PC-3 (cell line): ENCODE measurements at places on chromosomes 13 and 19. TPM values are rescaled to one million over a fixed set of nuclear protein-coding genes. Genes with fewer than 3 reads are reported as not detected.

DNA sequence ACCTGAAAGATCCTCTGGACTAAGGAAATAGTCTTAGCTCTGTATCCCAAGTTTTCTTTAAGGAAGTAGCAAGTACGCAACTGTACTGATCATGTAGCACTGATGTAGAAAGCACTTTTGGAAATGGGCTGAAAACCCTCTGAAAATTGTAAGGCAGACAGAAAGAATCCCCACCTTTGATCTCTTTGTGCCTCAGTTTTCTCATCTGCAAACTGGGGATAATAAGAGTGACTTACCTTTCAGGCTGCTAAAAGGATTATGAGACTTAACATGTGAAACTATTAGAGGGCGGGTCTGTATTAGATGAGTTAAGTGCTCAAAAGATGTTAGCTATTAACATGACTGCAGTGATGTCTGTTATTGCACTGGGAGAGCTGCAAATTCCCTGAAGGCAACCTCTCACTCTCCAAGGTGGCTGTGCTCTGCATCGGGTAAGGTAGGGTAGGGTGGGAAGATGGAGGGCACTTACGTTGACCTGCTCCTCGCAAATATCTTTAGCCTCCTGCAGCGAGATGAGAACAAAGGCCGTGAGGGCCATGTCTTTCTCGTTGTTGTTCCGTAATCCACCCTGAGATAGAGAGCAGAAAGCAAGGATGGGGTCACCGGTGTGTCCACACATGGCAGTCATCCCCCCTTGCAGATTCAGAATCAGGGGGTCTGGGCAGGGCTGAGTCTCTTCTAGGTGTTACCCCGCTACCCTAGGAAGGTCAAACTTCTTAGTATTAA, 20.4 kb upstream of the TNFSF14 start:
- no peaks in the 10 kb centered on the region for H3K4me1 ChIP-seq
- no peaks in the 10 kb centered on the region for H3K27me3 ChIP-seq
- DNase-seq, result no peak
- no peaks in the 10 kb centered on the region for H3K36me3 ChIP-seq
- H3K27ac ChIP-seq, result no peak overlapping the region

ZNF701 gene
- total RNA-seq, result 13.2 and 14.6 TPM in 2 replicates

GRCh38 chr13:61760102-61760501, 344.5 kb upstream of the PCDH20 start:
- no peak for DNase-seq
- no peaks in the 10 kb centered on the region for H3K36me3 ChIP-seq
- no peaks in the 10 kb centered on the region for H3K27me3 ChIP-seq
- no peak overlapping the region for H3K27ac ChIP-seq

NACC1 gene
- total RNA-seq, result 266 and 337 TPM in 2 replicates

TEAD2 gene
- 56.2 and 72.2 TPM in 2 replicates for total RNA-seq

DNA sequence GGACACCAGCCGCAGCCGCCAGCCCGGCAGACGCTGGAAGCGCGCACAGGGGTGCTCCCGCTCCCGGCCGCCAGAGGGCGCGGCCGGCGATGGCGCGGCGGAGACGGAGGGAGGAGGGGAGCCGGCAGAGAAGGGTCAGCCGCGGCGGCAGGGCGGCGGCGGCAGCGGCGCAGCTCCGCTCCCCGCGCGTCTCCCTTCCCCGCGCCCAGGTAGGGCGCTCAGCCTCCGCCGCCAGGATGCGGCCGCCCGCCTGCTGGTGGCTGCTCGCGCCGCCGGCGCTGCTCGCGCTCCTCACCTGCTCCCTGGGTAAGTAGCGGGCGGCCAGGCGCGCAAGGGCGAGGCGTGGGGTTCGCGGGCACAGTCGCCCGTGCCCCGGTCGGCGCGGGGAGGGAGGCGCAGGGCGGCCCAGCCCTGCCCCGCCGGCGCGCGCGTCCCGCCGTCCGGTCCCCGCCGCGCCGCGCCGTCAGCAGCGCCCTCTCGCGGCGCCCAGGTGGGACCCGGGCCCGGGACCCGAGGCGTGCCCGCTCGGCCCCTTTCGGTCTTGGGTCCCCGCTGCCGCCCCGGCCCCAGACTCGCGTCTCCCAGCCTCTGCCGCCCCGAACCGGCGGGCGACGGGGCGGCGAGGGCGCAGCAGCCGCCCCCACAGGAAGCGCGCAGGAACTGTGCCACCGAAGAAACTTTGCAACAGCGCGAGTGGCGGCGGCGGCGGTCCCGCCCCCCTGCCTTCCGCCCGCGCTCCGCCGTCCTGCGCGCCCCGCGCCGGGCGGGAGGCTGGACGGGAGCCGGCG, at the start of gene B3GLCT:
TSS of gene B3GLCT (plus strand) at position 127 of the 788 bp plus-strand sequence. CDS start at position 237, 110 bp downstream.
- peaks cover 24% of the 10 kb centered on the region for H3K4me1 ChIP-seq
- H3K27me3 ChIP-seq, result no peaks in the 10 kb centered on the region
- H3K27ac ChIP-seq, result no peak within 1 kb of the TSS
- H3K36me3 ChIP-seq, result no peaks in the 10 kb centered on the region
- DNase-seq, result peak; percentile 87

- H3K4me1 ChIP-seq, result peaks cover 14% of the 10 kb centered on the region
- peak overlapping the region; percentile 74 for H3K4me3 ChIP-seq
- DNase-seq, result peak; percentile 59
- peak overlapping the region; percentile 91 for H3K27ac ChIP-seq
- H3K36me3 ChIP-seq, result no peaks in the 10 kb centered on the region
Measured at GRCh38 chr13:41017817-41018601, 1.1 kb downstream of the ELF1 start.

DNA sequence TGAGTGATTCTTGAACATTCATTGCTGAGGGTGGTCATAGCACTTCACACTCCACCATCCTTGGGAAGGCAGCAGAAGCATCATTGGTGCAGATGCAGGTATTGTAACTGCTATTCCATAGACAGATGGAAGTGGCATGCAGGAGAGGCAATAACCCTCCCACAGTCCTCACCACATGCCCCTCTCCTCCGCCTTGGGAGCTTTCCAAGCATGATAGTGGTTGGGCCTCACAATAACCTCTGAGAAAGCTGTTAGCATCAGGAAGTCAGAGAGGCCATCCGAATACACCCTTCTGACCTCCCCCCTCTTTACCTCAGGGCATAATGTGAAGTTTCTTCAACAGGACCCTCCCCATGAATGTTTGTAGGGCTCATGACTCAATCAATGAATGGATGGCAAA, 177.9 kb downstream of the KATNAL1 start:
- H3K27ac ChIP-seq, result no peak overlapping the region
- no peaks in the 10 kb centered on the region for H3K27me3 ChIP-seq
- H3K4me3 ChIP-seq, result no peak overlapping the region
- no peak for DNase-seq

DNA sequence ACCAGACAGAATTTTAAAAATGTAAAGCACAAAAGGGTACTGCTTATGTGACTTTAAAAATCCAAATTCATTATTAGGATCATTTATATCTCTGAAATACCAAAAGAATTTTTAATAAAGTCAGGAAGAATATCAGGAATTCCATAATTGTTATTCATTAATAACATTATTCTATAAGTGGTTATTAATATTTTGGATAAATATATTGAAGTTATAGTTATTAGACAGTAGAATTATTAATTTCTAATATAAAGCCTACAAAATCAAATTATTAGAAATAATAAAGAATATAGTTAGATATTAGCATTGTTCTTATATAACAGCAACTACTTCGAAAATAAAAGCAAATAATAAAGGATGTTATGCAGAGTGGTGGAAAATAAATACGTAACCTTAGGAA, 105.8 kb downstream of the GPC5 start:
- no peaks in the 10 kb centered on the region for H3K27me3 ChIP-seq
- DNase-seq, result no peak
- H3K4me1 ChIP-seq, result no peaks in the 10 kb centered on the region
- H3K4me3 ChIP-seq, result no peak overlapping the region
- no peak overlapping the region for H3K27ac ChIP-seq

CNFN gene
- 4.1 and 4.5 TPM in 2 replicates for total RNA-seq

- peaks cover 26% of the 10 kb centered on the region for H3K27me3 ChIP-seq
- peak; percentile 65 for DNase-seq
- no peaks in the 10 kb centered on the region for H3K4me1 ChIP-seq
- no peak overlapping the region for H3K27ac ChIP-seq
- H3K36me3 ChIP-seq, result no peaks in the 10 kb centered on the region
Measured at GRCh38 chr13:39144941-39145533, 106.8 kb downstream of the NHLRC3 start.

TMIGD2 gene
- total RNA-seq, result not detected in 2 replicates

RUVBL2 gene
- total RNA-seq, result 291 and 421 TPM in 2 replicates

- no peaks in the 10 kb centered on the region for H3K27me3 ChIP-seq
- H3K4me1 ChIP-seq, result no peaks in the 10 kb centered on the region
- DNase-seq, result peak; percentile 57
- H3K27ac ChIP-seq, result no peak overlapping the region
- H3K36me3 ChIP-seq, result no peaks in the 10 kb centered on the region
- H3K4me3 ChIP-seq, result no peak overlapping the region
Measured at GRCh38 chr13:108609353-108609752, 20.1 kb upstream of the MYO16 start.

GRCh38 chr13:81779876-81780275, 1439.0 kb upstream of the SPRY2 start:
- H3K27me3 ChIP-seq, result no peaks in the 10 kb centered on the region
- H3K4me3 ChIP-seq, result no peak overlapping the region
- H3K4me1 ChIP-seq, result no peaks in the 10 kb centered on the region

- no peaks in the 10 kb centered on the region for H3K27me3 ChIP-seq
- peaks cover 12% of the 10 kb centered on the region; the same call in 1 of the 2 replicates for H3K4me1 ChIP-seq
- H3K36me3 ChIP-seq, result no peaks in the 10 kb centered on the region
- no peak overlapping the region for H3K27ac ChIP-seq
- no peak overlapping the region for H3K4me3 ChIP-seq
- DNase-seq, result no peak
Measured at GRCh38 chr13:95226476-95226875, 74.8 kb downstream of the ABCC4 start.

FUT3 gene
- 7.7 and 7.8 TPM in 2 replicates for total RNA-seq

GRCh38 chr13:104869501-104869900, 1666.0 kb downstream of the EFNB2 start:
- no peaks in the 10 kb centered on the region for H3K4me1 ChIP-seq
- no peak overlapping the region for H3K4me3 ChIP-seq
- H3K27ac ChIP-seq, result no peak overlapping the region
- H3K36me3 ChIP-seq, result no peaks in the 10 kb centered on the region
- DNase-seq, result no peak
- H3K27me3 ChIP-seq, result no peaks in the 10 kb centered on the region

DNA sequence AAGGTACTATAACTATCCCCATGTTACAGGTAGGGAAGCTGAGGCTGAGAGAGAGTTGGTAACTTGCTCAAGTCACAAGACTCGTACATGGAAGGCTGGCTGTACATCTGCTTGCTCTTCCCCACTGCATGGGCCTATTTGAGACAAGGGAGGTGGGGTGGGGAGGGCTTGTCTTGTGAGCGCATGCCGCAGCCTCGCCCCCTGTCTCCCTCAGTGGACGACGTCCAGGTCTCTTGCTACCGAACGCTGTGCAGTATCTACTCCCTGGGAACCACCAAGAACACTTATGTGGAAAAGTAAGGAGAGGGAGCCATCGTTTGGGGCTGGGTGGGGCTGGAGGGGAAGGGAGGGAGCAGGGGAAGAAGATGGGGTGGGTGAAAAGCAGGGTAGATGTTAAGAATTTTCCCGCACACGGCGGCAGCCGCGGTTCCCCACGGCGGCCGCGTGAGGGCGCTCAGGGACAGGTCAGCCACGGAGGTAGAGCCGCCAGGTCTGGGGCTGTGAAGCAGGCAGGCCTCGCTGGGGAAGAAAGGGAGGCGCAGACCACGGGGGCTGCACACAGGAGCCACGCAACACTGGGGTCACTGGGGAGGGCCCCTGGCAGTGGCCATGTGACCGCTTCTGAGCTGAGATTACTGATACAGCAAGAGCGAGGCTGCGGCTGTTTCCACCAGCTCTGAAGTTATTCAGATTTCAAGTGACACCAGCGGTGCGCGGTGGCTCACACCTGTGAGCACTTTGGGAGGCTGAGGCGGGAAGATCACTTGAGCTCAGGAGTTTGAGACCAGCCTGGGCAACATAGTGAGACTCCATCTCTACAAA, 81.5 kb downstream of the RYR1 start:
- no peak overlapping the region for H3K27ac ChIP-seq
- H3K27me3 ChIP-seq, result no peaks in the 10 kb centered on the region
- no peaks in the 10 kb centered on the region for H3K4me1 ChIP-seq
- peak; percentile 69 for DNase-seq
- H3K4me3 ChIP-seq, result no peak overlapping the region

DNA sequence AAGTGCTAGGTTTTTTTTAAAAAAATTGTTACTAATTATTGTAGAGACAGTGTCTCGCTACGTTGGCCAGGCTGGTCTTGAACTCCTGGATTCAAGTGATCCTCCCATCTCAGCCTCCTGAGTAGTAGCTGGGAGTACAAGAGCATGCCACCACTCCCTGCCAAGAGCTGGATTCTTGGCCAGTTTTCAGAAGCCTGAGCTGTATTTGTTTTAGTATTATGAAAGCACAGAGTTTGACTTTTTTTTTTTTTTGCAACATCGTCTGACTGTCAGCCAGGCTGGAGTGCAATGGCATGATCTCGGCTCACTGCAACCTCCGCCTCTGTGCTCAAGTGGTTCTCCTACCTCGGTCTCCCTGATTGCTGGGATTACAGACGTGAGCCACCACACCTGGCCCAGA, 7.0 kb downstream of the ARMC6 start:
- H3K27me3 ChIP-seq, result no peaks in the 10 kb centered on the region
- no peak overlapping the region for H3K4me3 ChIP-seq
- DNase-seq, result peak; percentile 63
- no peak overlapping the region for H3K27ac ChIP-seq

ZNF416 gene
- total RNA-seq, result 2.4 and 3.6 TPM in 2 replicates
